ENCODE measurements at places on chromosomes 1 and 21.

- DNase-seq, result no peak
Observed at GRCh38 chr1:41293779-41294178, 51.7 kb upstream of the SCMH1 start.

- no peak for DNase-seq
Observed at GRCh38 chr1:9891207-9891606, 18.9 kb downstream of the CTNNBIP1 start.

DNA sequence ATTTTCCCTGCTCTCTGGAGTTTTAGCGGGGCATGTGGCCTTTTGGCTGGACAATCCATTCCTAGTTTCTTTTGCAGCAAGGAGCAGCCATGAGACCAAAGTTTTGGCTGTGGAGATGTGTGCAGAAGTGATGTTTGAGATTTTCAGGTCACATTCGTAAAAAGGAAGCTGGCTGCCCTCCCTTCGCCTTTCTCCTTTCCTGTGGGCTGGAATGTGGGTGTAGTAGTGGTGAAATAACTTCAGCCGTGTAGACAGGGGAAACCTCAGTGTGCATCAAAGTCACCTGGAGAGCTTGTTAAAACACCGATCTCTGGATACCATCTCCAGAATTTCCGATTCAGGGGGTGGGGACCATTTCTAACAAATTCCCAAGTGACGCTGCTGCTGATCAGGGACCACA lies 5.3 kb upstream of the GPR88 start:
- no peak for DNase-seq

- no peak for DNase-seq
Observed at GRCh38 chr1:208117409-208117808, 126.8 kb downstream of the PLXNA2 start.

DNA sequence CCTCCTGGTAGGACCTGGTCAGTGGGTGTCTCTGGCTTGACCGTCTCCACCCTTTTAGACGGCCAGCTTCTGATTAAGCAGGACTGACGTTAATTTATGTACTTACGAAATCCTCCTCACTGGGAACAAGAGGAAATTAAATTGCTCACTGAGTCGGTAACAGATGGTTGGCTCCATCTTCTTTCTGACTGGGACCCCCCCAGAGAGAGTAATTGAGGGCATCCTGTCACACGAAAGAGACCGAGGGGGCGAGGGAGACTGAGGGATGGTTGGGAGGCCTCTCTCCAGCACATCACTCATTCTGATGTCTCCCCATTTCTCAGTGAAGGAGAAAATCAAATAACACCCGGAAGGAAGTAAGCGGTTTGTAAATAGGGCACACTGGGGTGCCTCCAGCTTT lies 104.8 kb downstream of the OMA1 start:
- DNase-seq, result no peak

DNA sequence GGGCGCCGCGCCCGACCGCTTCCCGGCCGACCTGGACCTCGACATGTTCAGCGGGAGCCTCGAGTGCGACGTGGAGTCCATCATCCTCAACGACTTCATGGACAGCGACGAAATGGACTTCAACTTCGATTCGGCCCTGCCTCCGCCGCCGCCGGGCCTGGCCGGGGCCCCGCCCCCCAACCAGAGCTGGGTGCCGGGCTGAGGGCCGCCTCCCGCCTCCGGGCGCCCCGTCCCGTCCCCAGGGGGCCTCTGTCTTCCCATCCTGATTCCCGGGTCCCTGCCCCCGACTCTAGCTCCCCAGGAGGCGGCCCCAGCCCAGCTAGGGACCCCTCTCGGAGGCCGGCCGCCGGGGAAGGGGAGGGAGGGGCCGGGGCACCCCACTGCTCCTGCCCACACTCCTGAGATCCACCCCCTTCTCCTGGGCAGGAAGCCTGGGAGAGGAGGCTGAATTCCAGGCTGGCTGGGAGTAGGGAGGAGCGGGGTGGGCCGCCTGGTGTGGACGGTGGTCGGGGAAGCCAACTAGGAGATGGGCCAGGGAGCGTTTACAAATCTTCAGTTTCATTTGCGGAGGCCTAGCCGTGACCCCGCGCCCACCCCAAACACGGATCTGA lies 21.4 kb downstream of the FOXO6 start:
- DNase-seq, result no peak

GRCh38 chr1:228377664-228378089 lies 29.0 kb downstream of the TRIM11 start:
- no peak for DNase-seq

GRCh38 chr1:178946416-178946815 lies 75.5 kb upstream of the ANGPTL1 start:
- no peak for DNase-seq
